ENCODE measurements at places on chromosomes 7 and 10.

GRCh38 chr10:16933783-16934182 lies 116.6 kb upstream of the RSU1 start:
- no peak for DNase-seq

DNA sequence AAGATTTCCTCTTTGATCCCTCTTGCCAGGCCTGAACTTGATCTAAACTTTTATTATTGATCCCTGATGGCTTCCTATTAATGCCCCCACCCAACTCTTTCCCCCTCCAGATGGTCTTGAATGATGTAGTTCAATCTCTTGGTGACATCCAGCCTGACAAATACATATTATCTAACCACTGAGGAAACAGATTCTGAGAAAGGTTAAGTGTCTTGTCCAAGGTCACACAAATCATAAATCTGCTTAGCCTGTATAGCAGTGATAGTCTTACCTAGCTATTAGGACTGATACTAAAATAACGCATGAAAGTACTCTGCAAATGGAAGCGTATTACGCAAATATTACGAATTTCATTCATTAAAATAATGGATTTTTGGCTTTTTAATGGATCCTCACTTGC lies 22.7 kb downstream of the STEAP1B start:
- DNase-seq, result no peak

DNA sequence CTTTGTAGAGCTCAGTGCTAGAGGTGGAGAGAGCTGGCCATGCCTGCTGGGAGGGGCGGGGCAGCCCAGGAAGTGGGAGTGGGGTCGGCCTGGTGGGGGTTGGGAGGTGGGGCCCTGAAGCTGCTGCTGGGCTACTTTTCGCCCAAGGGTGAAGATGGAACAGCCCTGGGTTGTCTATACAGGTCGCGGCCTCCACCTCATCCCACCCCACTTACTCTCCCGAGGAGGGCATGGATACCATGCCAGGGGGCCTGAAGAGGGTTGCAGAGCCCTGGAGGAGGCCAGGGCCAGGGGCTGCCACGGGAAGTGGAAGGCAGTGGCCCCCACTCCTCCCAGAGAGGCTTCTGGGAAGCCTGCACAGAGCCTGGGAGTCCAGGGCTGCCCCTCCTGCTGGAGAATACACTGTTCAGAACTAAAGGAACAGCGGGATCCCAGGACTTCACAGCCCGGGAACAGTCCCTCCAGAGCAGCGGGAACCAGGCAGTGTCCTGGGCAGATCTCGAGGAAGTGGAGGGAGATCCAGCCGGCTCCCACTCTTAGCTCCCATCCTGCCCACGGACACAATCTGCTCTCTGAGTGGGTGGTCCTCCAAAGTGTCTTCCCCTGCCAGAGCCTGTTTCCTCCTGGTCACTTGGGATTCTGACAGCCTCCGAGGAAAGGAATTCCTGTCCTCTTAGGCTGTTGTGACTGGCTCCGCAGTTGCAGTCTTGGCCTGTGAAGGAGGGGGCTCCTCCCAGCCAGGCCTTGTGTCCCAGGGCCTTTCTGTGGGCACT lies 23.5 kb downstream of the MAT1A start:
- DNase-seq, result no peak

- DNase-seq, result no peak
Measured at GRCh38 chr7:51634538-51634937, 317.9 kb upstream of the COBL start.

GRCh38 chr10:51800121-51800520 lies 100.7 kb upstream of the CSTF2T start:
- no peak for DNase-seq

- no peak for DNase-seq
Measured at GRCh38 chr7:6268907-6269306, 3.5 kb downstream of the CYTH3 start.

DNA sequence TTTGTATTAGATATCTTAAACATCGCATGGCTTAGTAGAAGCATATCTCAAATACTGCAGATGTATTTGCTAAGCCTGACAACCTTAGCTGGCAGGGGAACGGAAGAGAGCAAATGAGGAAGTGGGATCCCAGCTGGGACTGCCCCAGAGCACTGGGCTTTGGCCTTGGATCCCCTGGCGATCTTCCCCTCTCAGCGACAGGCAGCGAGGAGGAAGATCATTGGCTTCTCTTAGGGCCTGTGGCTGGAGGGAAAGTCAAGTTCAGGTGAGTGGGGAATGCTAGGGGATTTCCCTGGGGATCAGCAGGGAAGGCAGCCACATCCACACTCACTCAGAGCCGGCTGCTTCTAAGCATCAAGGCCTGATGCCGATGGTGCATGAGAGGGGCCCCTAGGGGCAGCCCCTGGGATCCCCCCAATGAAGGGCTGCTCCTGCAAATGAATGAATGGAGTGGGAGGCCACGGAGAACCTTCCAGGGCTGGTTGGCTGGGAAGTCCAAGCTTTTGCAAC lies 42.0 kb downstream of the LYZL2 start:
- DNase-seq, result no peak

GRCh38 chr7:139799586-139799985 lies 21.8 kb upstream of the HIPK2 start:
- no peak for DNase-seq

- DNase-seq, result no peak
Measured at GRCh38 chr7:6559896-6560295, 8.6 kb upstream of the GRID2IP start.

- DNase-seq, result no peak
Measured at GRCh38 chr7:16889305-16889704, 7.5 kb upstream of the AGR3 start.

GRCh38 chr7:27247452-27248426 lies 5.1 kb downstream of the EVX1 start:
- DNase-seq, result no peak

- DNase-seq, result no peak
Measured at GRCh38 chr7:122944682-122945303, 50.7 kb downstream of the TAS2R16 start.

DNA sequence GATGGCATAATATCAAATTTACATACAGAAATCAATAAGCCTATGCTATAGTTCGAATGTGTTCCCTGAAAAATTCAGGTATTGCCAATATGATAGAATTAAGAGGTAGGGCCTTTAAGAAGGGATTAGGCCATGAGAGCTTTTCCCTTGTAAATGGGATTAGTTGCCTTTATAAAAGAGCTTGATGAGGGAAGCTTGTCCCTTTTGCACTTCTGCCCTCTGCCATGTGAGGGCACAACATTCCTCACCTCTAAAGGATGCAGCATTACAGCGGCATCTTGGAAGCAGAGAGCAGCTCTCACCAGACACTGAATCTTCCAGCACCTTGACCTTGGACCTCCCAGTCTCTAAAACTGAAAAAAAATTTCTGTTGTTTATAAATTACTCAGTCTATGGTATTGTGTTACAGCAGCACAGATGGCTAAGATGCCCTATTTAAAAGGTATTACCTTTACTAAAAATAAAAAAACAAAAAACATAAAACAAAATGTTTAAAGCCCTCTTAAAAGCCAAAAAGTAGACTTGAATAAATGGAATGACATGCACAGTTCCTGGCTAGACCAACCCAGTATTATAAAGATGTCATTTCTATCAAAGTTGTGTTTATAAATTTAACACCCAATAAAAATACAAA lies 909.6 kb downstream of the REEP3 start:
- DNase-seq, result peak; percentile 1

DNA sequence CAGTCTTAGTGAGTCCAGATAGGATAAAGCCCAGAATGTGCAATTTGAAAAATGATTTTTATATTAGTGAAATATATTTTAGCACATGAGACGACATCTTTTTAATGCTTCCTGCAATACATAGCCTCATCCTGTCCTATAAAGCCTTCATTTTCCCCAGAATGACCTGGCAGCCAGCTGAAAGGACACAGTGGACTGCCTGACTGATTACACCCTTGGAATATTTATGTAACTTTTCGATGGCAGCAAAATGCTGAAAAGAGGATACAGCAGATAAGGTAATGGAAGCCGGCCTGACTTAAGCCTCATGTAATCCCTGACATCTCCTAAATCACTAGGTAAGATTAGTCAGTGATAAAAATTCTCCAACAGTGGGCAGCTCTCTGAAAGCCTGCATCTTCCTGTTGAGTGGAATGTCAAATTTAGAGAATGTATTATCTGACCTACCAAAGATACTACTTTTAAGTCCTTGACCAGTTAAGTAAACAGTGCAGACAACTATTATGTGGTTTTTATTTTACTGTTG lies 210.7 kb upstream of the STEAP1 start:
- DNase-seq, result no peak

GRCh38 chr10:48802611-48803071 lies 118.0 kb downstream of the WDFY4 start:
- peak; percentile 36 for DNase-seq

DNA sequence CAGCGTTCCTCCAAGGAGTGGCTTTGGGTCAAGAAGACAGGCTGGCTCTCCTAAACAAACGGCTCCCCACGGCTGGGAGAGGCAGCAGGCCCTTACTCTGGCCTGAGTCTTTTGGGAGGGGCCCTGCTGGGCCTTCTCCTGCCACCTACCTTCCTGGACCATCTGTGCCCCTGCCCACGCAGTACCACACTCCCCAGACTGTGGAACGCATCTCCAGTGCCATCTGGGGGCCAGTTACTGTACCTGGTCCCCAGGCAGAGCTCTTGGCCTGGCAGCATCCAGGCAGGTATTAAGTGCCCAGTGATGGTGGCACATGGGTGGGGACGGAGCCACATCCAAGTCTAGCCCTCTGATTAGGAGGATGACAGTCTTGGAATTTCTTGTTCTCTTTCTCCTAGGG lies 14.4 kb downstream of the ALKBH4 start:
- no peak for DNase-seq

GRCh38 chr10:71337219-71337701 lies 18.2 kb downstream of the SLC29A3 start:
- no peak for DNase-seq
